ENCODE measurements at places on chromosomes 1 and 21.
A peak's percentile ranks its signal among the peaks of the same experiment; 100 is the strongest.

DNA sequence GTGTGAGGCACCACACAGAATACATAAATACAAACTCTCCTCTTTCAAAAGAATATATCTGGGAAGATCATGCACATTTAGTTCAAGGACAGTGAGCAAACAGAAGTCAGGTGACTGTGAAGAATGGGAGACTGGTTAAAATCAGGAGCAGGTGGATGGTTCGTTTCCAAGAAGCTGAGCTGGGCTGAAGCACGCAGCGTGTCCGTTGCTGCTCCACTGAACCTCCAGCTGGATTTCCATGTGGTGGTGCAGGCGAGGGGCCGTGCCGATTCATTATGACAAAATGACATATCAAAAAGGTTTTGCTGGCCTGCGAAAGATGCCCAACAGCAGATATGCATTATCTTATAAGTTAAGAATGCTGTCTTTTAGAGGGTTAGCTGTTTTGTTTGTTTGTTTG lies 66.0 kb downstream of the OLIG1 start:
- no peak for DNase-seq

DNA sequence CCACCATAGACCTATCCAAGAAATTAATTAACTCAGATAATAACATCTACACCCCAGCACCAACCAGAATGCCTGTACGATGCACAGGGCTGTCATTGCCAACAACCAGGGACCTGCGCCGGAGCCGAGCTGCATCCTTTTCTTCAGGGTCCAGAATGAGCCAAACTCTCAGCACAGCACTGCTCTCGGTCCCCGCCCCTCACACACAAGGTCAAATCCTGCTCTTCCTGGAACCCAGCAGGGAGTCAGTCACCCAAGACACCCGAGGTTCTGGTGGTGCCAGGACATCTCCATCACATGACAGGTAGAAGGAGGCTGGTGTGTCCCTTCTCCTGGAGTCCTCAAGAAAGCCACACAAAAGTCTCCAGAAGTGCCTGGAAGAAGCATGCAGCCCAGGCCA lies 31.9 kb downstream of the NPHP4 start:
- no peak for DNase-seq

- DNase-seq: no peak
These were observed 5.6 kb upstream of the OR6K2 start for GRCh38 chr1:158706096-158706495.

- DNase-seq: no peak
These were observed 3.2 kb downstream of the DVL1 start for GRCh38 chr1:1345860-1346500.

- DNase-seq: no peak
These were observed 184.5 kb downstream of the RGS7 start for GRCh38 chr1:241172486-241172885.

- DNase-seq: no peak
These were observed 7.0 kb downstream of the KRTCAP2 start for GRCh38 chr1:155166051-155166470.

- DNase-seq: no peak
These were observed 3.9 kb upstream of the ZSCAN20 start for GRCh38 chr1:33468531-33468930.

DNA sequence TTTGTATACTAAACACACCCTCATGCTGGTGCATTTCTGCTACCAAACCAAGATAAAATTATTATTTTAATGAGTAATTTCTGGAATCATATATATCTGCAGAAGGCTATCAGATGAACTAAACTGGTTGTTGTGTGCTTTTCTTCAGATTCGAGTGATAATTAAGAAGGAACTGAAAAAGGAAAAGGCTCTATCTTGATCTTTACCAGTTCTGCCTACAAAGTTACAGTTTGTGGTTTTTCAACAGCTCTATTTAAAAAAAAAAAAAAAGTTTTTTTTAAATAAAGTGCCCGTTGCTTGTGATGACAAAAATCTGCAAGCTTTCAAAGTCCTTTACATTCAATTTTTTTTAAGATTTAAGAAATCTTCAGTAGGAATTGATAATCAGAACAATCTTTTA lies 13.6 kb downstream of the DENND1B start:
- no peak for DNase-seq

DNA sequence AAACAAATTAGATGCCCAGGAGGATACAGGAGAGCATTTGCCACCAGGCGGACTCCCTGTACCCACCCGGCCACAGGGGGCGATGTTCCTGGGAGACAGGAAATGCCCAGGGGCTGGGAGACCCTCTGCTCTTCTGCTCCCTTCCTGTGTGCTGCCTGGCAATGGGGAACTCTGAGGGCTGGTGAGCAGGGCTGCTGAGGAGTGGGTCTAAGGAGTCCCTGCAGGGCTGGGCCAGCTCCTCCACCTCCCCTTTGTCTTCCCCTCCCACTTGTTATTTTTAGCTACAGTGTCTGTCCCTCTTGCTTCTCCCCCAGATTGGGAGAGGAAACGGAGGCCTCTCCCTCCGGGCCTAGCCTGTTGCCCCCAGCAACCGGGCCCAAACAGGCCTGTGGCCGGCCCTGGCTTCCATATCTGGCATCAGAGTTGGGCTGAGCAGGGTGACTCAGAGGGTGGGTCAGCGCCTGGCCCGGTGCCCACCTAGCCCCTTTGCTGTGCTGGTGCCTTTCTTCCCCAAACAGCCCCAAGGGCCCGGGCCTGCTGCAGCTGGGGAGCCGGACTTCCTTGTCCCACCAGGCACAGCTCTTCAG lies 11.6 kb downstream of the LMNA start:
- DNase-seq: peak; percentile 49

DNA sequence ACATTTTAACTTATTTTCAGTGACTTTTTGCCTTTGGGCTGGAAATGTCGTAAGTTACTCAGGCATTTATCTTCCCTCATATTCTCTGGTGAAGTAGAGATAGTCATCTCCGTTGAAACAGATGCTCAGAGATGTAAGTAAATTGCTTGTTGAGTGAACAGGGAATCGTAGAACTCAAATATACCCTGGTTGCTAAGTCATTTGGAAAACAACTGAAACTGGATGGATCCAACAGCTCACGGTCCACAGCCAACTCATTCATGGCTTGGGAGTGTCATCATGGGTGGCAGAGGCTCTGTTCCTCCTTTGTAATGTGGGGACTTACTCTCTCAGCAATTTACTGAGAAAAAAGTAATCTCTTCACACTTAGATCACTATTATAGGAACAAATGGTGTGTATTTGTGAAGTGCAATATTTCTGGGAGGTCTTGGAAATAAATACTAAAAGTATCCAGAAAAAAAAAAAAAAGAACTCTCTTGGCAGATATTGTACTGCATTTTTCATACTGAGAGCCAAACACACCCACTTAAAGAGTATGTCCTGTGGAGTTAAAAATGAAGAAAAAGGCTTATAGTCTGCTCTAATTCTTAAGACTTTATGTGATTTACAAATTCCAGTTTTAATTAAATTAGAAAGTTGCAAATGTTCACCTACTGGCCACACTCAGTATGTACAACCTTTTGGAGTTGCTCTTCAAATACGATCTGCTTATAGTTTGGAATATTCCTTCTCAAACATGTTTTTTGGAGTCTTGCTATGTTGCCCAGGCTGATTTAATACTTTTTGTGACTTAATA lies 107.4 kb downstream of the LEPR start:
- no peak for DNase-seq

DNA sequence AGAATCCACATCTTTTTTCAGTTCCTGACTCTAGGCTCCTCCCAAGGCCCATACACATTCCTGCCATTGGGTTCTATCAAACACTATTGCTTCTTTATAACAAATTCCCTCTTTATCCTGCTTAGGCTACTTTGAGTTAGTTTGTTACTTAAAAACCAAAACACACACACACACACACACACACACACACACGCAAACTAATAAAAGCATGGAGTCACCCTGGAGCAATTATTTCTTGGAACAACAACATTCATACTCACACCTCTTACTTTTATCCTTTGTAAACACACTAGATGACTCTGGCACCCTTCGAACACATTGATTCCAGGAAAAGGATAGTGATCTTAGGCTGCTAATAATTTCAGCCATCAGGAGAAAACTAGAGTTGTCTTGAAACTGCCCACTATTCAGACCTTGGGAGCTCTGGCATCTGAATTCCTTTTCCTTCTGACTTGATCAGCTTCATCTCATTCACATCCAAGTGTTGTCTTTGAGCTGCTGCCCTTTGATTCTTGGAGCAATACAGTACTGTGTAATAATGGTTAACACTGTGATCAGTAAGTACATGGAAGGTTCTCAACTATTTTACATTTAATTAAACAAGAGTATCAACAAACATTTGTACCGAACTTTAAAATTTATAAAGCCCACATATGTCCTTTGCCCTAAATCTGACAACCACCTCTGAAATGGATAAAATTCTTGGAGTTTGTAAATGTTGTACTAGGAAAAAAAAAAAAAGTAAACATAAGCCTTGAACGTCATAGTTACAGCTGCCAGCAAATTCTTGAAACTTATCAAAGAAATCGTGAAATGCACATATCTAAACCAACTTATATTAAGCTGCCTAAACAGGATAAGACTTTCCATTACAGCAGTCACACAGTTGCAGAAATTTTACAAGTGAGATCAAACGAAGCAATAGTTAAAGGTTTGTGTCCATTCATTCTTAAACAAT lies 2.8 kb upstream of the SEC22B start:
- DNase-seq: no peak

GRCh38 chr1:218525451-218526197 lies 180.5 kb downstream of the TGFB2 start:
- no peak for DNase-seq

GRCh38 chr21:44614161-44614631 lies 2.3 kb downstream of the KRTAP10-8 start:
- no peak for DNase-seq

DNA sequence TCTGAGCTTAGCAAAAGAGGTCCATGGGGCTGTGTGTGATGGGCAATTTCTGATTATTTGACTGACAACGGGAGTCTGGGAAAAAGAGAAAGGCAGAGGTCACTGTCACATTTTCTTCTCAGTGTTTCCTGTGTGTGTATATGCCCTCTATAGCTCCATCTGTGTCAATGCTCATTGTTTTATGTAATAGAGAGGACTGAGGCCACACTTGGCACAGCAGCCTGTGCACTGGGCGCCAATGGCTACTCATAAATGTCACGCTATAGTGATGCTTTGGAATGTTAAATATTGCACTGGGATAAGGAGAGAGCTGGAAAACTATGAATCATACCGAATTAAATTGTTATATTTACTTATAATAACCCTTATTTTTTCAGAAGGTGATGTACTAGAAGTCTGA lies 365.4 kb downstream of the NEGR1 start:
- DNase-seq: no peak

GRCh38 chr1:6260961-6261614 lies at the start of gene GPR153:
Gene GPR153 (minus strand): TSS chr1:6261098. CDS start chr1:6254905, 6,193 bp downstream.
- peak; percentile 67 for DNase-seq

DNA sequence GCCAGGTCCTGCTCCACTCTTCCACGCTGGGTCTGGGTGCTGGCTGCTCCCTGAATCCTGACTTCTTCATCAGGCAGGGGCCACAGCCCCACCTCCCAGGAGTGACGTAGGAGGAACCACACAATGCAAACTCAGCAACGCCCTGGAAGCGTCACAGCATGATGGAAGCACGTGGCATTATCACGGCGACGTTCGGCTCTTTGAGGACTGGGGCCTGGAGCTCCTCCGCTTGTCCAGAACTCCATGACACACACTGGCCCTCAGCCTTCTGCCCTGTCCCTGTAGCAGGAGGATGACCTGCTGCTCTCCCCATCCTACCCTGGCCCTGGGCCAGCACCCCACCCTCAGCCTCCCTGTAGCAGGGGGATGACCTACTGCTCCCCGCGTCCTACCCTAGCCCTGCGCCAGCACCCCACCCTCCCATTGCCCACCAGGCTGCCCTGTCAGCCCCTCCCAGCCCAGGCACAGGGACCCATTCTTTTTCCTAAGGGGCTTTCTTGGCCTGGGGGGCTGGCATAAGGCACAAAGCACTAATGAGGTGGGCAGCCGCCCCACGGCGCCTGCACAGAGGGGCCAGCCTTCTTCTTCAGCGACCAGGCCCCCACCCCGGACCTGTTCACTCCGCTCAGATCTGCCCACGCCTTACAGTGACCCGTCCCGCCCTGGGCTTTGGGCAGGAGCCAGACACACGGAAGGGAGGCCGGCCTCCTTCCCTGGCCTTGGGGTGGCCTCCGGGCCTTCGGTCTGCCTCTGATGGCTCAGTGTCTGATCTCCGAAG lies 65.7 kb downstream of the DHRS3 start:
- no peak for DNase-seq

DNA sequence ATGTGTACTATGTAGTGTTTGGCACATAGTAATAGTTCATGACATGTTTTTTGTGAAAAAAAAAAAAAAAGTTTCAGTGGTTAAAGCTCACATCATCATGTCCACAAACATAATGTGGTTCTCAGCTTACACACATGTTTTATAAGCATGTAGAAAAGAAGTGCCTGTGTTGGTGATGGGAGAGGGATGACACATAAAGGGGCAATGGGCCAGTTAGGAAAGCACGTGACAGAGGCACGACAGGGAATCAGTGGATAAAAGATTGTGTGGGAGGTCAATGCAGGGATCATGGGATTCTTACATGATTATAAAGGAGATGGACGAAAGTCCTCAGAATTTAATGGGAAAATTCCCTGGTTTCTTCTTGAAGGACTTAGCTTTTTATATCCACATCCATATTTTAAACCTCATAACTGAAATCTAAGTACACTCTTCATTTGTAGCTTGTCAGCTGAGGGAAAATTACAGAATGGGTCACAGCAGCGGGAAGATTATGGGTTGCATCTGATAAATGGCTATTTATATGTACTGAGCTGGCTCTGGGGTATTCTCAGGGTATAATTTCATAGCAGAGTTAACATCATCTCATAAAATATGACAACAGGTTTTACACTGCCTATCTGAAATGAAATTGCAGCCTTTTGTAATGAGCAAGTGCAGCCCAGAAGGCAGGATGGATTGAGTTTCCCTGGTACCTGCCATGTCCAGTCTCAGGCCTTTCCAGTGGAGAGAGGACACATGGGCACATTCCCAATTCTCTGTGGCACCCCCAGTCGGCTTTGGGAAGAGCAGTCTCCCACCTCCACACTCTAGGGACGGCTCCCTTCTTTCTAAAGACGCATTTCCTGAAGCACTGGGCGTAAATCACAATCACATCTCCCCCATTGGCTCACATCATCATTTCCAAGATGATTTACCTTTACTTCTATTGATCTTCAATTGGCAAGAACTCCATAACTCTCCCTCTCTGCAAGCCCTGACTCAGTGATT lies 42.3 kb upstream of the NHLH2 start:
- DNase-seq: no peak

DNA sequence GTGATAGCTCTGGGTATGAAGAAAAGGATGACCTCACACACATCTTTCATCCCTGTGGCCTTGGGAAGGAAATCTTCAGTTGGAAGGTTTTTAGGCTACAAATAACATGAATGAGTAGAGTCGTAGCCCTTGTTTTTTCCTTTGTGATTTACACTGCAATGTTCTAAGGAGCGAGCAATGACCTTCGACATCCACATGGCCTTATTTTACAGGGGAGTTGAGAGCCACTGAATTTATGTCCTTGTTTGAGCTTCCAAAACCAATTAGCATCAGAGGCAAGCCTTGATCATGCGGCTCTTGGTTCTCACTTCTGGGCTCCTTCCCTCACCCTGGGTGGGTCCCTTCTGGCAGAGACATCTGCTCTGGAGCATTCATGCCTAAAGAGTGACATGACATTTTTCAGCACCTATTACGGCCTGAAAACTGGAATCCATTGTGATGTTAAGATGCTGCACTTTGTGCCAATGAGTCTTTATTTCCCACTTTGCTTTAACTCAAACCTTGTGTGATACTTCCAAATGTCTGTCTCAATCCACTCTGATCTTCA lies 70.5 kb upstream of the RUNX1 start:
- no peak for DNase-seq

GRCh38 chr1:162596514-162597170 lies 35.1 kb downstream of the UAP1 start:
- DNase-seq: no peak

- no peak for DNase-seq
These were observed 391.8 kb downstream of the DISC1 start for GRCh38 chr1:232018231-232019025.

Measured in stimulated activated effector memory CD8-positive, alpha-beta T cell treated with anti-CD3 and anti-CD28 coated beads, Interleukin-12 subunit alpha, Interleukin-12 subunit beta, amount 100 ng/mL, for 72 hours (primary cell).